Midbrain (tissue), 1 donor: ENCODE measurements at places on chromosomes 11 and 22.

DNA sequence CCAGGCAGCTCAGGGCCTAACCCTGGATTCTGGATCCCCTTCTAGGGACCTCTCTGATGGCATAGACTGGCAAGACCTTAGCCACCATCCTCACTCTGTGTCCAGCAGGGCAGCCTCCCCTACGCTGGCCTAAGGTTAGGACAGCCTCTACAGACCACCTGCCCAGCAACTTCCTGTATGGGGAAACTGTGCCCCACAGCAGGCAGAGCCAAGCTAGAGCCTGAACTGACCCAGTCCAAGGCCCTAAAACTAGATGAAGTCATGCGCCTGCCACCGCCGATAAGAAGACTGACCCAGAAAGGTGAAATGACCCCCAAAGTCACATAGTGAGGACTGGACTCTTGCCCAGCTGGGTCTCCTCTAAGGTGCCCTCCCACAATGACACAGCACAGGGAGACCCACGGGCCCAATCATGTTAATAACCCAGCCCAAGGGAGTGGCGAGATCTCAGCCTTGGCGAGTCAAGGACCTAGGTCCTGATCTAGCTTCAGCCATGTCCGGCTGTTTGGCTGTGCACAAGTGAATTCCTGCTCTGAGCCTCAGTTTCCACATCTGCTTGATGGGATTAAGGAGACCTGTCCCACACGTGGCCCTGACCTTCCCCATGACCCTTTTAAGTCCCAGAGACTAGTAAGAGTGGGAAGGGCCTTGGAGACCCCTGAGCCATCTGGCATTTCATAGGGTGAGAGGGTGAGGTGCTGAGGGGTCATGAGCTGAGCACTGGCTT is 17.6 kb downstream of the STARD10 start:
- DNase-seq: no peak

DNA sequence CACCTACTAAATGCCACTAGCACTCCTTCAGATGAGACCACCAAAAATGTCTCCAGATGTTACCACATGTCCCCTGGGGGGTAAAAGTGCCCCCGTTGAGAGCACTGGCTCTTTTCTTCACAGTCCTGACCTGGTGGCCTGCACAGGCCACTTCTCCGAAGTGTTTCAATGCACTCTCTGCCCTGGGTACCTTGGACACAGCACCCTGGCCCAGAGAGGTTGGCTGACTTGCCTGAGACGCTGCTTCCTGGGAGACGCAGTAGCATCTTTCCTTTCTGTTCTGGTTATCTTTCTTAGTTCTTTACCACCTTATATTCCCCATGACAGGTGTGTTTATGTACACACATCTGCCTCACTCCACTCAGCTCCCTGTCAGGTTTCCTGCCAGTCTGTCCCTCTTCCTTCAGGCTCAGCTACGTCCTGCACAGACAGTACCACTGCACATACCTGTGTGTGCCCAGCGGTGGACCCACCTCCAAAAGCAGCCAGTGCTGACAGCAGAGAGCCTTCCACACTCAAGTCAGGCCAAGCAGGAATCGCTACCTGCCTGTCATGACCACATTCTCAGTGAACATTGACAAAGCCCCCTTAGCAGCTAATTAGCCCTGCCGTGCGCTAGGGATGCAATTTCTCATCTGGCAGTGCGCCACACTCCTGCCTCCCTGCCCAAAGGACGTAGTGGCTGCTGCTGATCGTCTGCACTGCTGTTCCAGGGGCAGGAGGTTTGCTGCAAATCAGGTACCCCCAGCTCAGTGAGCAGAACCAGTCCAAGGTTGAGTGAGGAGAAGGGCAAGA is 39.0 kb downstream of the FAM83F start:
- DNase-seq: no peak

GRCh38 chr11:119759324-119759723 is 30.3 kb upstream of the NECTIN1 start:
- DNase-seq: no peak

- no peak for DNase-seq
These were observed 62.9 kb upstream of the ATXN10 start for GRCh38 chr22:45608763-45609180.

GRCh38 chr11:1236316-1237127 is 13.7 kb downstream of the MUC5B start:
- no peak for DNase-seq

DNA sequence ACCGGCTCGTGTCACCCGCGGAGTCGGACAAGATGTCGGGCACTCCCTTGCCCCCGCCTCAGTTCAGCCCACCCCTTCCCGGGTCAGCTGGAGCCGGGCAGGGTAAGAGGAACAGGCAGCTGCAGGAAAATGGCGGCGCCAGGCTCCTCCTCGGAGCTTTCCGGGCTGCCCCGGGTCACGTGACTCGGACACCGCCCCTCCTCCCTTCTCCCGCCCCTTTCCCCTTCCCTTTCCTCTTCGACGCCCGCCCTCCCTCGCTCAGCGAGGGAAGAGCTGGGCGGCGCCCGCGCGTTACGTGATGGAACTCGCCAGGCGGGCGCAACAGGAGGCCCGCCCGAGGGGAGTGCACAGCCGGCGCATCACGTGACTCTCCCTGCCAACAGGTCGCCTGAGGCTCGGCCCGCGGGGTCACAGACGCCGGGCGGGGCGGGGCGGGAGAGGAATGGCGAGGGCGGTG is at the start of gene PICALM:
Gene PICALM (minus strand): TSS at position 134 of the 457 bp plus-strand sequence. CDS start 304 bp downstream, outside the sequence.
- DNase-seq: peak; percentile 98
